ENCODE measurements at places on chromosomes 4 and X.
A peak's percentile ranks its signal among the peaks of the same experiment; 100 is the strongest.

GRCh38 chr4:5054532-5054931 lies 3.3 kb downstream of the STK32B start:
- no peak for DNase-seq

DNA sequence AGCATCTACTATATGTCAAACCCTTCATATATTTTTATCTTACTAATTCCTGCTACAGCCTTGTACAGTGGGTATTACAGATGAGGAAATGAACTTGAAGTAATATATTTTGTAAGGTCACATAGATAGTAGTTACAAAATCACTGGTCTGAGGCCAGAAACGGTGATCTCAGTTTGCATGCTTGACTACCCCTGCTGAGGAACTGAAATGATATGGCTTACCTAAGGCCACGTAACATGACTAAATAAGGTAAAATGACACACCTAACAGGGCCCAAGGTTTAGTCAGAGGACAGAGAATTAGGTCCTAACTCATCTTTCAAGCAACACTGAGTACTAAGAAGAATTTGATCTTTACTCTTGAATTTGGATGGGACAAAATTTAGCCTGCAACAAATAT lies 1.5 kb upstream of the COMMD8 start:
- DNase-seq = peak; percentile 81

DNA sequence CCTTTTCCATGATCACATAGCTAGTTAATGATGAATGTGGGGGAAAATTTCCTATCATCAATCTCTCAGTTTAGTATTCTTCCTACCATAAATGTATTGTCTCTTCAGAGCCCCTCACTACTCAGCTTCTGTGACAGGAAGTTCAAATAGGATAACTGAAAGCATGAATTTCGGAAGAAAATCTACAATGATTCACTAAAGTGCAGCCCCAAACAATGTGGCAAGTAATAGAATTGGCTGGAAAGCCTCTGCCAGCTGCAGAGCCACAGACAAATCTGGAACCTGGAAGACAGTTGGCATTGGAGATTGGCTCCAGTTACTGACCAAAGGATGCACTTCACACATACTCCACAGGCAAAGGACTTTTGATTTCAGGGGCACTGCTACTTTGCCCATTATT lies 35.2 kb downstream of the EGF start:
- DNase-seq = no peak

DNA sequence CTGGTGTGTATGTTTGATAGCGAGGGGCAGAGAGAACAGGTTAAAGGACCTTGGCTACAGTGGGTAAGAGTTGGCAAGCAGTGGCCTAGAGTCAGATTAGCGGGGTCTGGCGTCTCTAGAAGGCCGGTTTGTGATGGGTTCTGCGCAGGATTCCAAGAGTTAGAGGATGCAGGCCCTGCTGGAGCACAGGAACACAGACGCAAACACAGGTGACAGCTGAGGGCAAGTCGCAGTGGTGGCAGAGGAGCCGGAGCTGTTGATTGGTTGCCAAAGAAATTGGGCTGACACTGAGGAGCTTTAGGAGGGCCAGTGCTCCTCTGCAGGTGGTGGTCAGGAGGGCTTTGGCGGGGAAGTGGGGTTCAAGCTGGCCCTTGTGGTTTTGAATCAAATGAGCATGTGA lies 3.8 kb downstream of the TADA2B start:
- DNase-seq = no peak

DNA sequence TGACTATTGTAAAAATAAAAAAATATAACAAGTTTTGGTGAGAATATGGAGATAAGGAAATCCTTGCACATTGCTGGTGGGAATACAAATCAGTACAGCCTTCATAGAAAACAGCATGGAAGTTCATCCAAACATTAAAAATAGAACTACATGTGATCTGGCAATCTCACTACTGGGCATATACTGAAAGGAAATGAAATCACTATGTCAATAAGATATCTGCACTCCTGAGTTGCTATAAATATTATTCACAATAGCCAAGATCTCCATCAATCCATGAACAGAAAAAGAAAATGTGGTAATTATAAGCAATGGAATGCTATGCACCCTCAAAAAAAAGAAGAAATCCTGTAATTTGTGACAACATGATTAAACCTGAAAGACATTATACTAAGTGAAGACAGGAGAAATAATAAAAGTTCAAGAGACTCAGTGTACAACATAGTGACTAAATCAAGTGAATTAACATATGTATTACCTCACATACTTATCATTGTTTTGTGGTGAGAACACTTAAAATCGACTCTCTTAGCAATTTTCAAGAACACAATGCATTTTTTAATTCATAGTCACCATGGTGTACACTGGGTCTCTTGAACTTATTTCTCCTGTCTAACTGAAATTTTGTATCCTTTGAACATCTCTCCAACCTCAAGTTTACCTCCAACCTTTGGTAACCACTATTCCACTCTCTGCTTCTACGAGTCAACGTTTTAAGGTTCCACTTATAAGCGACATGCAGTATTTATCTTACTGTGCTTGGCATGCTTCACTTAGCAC lies 1703.7 kb upstream of the AGA start:
- no peak for DNase-seq

DNA sequence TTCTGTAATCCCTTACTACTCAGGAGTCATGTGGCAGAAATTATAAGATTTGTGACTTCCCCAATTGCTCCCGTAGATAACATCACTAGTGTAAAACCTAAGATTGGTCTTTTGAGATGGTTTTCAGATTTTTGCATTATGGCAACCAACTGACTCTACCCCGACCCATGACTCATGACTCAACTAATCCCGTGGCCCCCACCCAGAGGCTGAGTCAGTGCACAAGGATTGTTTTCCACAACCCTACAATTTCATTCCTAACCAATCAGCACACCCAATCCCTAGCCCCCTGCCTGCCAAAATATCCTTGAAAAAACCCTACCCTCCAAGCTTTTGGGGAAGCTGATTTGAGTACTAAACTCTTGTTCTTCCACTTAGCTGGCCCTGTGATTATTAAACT lies 109.4 kb upstream of the FAM9C start:
- no peak for DNase-seq

DNA sequence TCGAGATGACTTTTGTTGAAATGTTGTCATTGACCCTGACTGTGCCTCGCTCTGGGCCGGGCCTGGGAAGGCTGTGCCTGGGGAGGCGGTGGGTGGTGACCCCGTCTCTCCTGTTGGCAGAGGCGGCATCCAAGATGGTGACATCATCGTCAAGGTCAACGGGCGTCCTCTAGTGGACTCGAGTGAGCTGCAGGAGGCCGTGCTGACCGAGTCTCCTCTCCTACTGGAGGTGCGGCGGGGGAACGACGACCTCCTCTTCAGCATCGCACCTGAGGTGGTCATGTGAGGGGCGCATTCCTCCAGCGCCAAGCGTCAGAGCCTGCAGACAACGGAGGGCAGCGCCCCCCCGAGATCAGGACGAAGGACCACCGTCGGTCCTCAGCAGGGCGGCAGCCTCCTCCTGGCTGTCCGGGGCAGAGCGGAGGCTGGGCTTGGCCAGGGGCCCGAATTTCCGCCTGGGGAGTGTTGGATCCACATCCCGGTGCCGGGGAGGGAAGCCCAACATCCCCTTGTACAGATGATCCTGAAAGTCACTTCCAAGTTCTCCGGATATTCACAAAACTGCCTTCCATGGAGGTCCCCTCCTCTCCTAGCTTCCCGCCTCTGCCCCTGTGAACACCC lies 36.4 kb downstream of the HTRA3 start:
- no peak for DNase-seq

DNA sequence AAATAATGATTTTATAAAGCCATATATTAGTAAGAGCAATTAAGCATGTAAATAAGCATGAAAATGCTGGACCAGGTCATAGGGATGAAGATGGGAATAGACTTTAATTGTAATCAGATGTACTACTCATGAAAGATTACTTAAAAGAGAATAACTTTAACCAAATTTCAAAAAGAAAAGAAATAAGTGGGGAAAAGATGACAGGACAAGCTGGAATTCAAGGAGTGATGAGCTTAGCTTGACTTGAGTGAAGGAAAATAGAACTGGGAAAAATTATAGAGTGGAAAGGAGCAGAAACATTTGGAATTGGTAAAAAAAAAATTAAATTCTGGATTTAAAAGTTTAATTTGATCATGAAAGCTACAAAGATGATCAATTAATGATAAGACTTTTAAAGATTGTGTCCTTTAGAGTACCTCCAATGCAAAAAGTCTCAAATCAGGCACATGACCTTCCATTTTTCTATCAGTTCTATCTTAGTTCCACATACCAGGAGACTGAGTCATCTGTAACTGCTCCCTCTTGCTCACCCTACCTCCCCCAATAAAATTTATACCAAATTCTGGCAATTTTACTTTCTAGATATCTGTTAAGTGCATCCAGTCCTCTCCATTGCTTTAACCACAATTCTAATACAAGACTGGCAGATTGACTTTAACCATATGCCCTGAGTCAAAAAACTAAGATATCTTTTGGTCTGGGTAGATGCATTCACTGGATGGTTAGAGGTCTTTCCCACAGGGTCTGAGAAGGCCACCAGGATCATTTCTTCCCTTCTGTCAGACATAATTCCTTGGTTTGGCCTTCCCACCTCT lies 56.4 kb upstream of the SLIT2 start:
- no peak for DNase-seq

- DNase-seq = no peak
Measured at GRCh38 chr4:114688059-114688458, 89.5 kb downstream of the UGT8 start.

- no peak for DNase-seq
Measured at GRCh38 chr4:159764343-159764952, 661.6 kb downstream of the RAPGEF2 start.

DNA sequence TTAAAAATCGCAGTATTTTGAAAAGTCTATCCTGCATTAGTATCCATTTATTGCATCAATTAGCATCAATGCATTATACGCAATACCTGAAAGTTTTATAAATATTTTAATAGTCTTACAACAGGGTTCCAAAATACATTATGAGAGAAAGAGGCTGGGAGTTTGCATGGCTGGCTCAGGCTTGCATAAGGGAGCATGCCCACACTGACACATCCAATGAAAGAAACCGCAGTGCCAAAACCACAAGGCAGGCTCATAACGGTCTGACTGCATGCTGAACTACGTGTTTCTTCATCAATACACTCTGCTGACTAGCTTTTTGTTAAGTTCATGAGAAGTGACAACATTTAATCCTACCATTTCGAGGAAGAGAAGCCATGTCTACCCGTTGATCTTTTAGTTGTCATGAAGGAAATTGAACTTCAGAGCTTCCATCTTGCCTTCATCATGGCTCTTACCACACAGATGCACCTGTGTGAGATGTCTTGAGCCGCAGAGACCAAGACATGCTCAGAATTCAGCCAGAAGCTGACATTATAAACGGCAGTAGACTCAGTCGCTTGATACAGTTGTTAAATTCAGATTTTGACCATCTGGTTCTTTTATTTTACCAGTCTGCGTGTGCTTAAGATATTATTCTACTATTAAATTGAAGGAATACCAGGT lies 168.8 kb upstream of the FRG1 start:
- DNase-seq = no peak

- DNase-seq = peak; percentile 27
Measured at GRCh38 chrX:153735274-153735673, 10.6 kb downstream of the ABCD1 start.

- no peak for DNase-seq
Measured at GRCh38 chr4:914531-914930, 17.6 kb downstream of the GAK start.

- DNase-seq = no peak
Measured at GRCh38 chrX:13009844-13010243, 34.6 kb downstream of the FAM9C start.

DNA sequence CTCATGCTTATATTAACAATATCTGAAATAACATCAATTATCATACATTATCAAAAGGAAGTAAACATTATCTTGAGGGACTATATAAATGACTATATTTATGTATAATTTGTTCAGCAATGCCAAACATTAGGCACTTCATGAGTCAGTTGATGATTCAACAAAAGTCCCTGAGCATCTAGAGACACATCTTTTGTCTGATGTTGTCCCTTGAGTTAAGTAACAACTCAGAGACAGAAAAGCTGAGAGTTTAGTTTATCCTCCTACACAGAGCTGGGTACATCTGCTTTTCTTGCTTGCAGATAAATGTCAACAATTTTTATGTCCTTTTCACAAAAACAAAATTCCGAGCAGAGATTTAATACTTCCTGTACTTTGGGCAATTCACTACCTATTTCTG lies 311.1 kb downstream of the INPP4B start:
- no peak for DNase-seq

DNA sequence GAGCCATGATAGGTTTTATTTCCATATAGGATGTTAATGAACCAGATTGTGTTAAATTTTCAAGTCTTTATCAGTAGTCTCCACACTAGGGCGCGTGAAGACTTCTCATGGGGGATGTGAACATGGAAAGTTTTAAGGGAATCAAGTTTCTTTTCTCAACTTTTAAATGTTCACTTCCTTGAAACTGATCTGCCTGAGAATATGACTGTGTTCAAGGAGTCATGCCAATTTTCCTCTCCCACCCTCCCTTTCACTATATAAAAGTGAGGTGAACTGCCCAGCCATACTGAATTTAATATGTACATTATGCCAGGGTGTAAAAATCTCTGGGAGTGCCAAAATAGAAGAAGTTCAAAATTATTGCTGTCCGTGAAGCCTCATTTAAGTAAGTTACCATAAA lies 30.4 kb upstream of the HPGDS start:
- DNase-seq = no peak

- DNase-seq = no peak
Measured at GRCh38 chrX:114970806-114971205, 46.6 kb downstream of the IL13RA2 start.

- no peak for DNase-seq
Measured at GRCh38 chr4:13296986-13297385, 187.2 kb downstream of the RAB28 start.

- DNase-seq = no peak
Measured at GRCh38 chr4:124132161-124132560, 580.4 kb downstream of the ANKRD50 start.
